CD14-positive monocyte (primary cell): ENCODE measurements at places on chromosomes 5 and 9. TPM values are rescaled to one million over a fixed set of nuclear protein-coding genes. Genes with fewer than 3 reads are reported as not detected.

DNA sequence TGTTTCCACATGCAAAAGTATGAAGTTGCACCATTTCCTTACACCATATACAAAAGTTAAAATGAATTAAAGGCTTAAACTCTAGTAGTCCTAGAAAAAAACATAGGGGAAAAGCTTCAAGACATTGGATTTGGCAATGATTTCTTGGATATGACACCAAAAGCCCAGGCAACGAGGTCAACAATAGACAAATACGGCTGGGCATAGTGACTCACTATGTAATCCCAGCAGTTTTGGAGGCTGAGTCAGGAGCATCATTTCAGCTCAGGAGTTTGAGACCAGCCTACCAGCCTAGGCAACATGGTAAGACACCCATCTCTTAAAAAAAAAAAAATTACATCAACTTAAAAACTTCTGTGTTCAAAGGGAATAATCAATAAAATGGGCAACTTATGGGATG lies 30.9 kb upstream of the SREK1 start:
- no peak for DNase-seq

- no peak for DNase-seq
Measured at GRCh38 chr9:121901616-121902015, 191.5 kb downstream of the TTLL11 start.

GRCh38 chr5:153900703-153901395 lies 137.9 kb downstream of the FAM114A2 start:
- no peak for DNase-seq

TXNDC8 gene
- not detected for polyA plus RNA-seq

GRCh38 chr5:138757061-138757776 lies 4.0 kb downstream of the CTNNA1 start:
- no peak for DNase-seq

DNA sequence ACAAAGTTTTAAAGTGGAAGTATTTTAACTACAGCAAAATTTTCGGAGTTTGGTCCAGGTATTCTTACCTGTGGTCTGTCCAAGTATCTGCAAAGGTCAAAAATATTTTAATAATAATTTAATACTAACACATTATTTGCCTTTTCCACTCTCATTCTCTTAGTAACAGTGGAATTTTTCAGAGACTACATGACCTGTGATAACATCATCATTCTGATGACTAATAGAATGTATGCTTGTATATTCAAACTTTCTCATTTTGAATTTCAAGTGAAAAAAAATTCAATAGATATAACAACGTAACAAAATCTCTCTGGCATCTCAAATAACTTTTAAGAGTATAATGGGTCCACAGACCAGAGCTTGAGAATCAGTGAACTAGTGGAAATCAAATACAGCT lies 78.3 kb downstream of the FBXL17 start:
- no peak for DNase-seq

HAVCR1 gene
- polyA plus RNA-seq = 0.09 and 1.1 TPM in 2 replicates

DNA sequence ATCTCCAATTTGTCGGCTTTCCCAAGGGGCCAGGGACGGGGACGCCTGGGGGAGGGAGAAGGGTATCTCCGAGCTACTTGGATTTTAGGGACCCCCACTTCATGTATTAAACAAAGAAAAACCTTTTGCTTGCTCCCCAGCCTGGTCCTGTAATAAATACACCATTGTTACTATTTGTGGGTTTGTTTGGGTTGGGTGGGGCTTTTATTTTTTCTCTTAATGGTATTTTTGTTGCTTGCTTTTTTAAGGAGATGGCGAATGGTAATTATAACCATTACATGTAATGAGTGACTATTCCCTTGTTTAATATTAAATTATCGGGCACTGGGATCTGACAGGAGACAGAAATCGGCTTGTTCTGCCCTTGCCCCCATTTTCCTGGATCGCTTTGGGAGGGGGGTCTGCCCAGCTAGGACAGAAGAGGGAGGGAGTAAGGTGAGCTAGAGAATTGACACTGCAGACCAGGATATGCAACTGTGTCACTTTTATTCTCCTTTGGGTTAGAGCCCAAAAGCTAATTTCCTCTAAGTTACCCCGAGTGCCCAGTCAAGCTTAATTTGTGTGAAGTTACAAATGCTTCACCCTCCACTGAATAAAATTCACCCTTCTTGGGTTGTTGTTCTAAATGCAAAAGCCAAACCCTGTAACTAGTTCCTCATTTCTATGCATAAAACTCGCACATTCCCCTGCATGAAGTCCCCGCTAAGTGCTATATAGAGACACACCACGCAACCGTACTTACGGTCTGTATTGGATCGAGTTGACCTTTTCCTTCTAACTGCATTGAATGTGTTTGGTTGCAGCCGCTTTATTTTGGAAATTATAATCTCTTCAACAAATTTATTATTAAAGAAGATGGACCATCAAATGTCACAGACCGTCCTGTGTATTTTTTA lies 1.6 kb upstream of the ZNF608 start:
- peak; percentile 60 for DNase-seq

- DNase-seq = no peak
Measured at GRCh38 chr9:128164307-128164885, 4.3 kb downstream of the BBLN start.

- DNase-seq = no peak
Measured at GRCh38 chr9:36560771-36561170, 11.9 kb upstream of the MELK start.

GRCh38 chr5:17370651-17371050 lies 127.4 kb upstream of the TAF11L2 start:
- DNase-seq = no peak

DNA sequence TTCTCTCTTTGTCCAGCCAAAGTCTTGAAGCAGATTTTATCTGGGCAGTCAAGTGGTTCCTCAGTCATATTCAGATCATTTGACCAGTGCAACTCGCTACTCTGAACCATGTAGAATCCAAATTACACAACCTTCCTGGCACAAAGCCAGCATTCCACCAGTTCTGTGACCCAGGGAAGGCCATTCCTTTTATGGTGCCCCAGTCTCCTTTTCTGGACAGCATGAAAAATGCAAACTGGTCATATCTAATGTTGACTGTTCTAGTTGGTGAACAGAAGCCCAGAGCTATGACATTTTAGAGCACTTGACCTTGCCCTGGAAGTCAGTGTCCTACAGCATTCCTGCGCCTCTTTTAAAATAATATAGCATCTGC lies 364.6 kb downstream of the BRINP1 start:
- no peak for DNase-seq

ADAM19 gene
- 6.2 TPM for polyA plus RNA-seq

SCGB3A2 gene
- polyA plus RNA-seq = 1.3 and 1.4 TPM in 2 replicates

GHR gene
- not detected for polyA plus RNA-seq

DNA sequence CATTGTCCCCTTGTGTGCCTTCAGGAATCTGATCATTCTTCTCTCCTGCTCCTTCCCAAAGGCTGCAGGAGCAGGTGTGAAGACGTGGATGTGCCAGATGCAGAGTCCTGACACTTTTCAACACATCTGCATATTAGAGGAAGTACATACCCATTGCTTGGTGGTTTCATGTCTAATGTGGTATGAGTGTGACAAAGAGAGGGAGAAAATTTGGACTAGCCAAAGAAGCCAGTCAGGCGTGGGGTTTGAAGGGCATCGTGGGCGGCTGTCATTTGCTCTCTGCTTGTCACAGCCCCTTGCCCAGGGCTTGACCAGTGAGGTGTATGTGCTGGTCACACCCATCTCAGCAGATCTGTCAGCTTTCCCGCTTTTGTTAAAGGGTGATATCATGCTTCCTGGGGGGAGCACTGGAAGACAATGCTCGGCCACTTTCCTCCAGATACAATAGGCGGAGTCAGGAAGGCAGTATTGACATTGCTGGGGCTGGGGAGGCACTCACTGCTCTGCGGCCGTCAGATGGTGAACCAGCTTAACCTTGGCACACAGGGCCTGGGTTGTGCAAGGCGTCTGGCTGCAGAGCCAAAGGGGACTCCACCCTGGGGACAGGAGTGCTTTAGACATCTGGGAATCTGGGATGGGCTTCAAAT lies 8.6 kb downstream of the TEK start:
- DNase-seq = no peak

GRCh38 chr5:108260117-108260857 lies 121.6 kb downstream of the FBXL17 start:
- DNase-seq = peak; percentile 46

DNA sequence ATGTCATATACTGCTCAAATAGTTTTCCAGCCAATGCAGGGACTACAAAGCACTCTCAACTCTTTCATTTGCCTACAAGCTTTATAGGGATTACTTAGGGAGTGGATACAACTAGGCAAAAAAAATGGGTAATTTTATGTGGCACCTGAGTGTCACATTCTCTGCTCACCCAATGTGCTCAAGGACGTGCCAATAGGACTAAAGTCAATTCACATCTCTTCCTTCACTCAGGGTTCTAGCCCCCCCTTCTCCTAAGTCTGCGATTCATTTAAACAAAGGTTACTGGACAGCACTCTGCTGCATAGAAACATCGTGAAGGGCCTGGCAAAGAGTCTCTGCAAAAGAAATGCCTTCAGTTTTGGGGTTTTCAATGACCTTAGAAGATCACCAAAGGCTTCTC lies 142.3 kb downstream of the TSSK1B start:
- no peak for DNase-seq
